ENCODE measurements at places on chromosomes 1 and 21.

DNA sequence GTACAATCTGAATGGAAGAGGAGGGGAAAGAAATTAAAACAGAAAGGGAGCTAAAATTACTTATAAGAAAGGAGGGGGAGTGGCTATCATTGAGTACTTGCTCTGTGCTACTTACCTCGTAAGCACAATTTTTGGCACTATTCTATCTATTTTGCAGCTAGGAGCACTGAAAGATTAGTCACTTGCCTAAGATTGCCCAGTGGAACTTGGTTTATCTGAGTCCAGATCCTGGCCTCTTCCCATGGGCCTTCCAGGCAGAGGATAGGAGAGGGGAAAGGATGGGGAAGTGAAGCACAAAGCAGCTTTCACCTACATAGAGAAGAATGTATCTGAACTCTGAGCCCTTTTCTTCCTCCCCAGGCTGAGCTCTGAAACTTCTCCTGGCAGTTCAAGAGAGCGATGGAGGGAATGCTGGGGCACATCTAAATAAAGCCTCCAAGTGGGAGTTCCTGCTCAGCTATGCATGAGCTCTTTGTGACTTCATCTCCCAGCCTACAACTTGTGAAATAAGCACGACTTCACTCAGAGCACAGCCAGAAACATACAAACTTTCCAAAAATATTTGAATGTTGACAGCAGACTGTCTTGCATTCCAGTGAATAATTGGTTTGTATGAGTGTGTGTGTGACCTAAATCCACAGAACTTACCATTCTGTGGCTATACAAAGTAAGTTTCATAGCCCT, 29.4 kb downstream of the HMGB4 start:
- DNase-seq = no peak

GRCh38 chr1:157115429-157115838, 15.8 kb upstream of the ETV3L start:
- DNase-seq = no peak

GRCh38 chr1:212214325-212214724, 70.9 kb upstream of the PPP2R5A start:
- DNase-seq = no peak

- no peak for DNase-seq
These were observed 19.8 kb downstream of the SELP start for GRCh38 chr1:169610108-169610507.

DNA sequence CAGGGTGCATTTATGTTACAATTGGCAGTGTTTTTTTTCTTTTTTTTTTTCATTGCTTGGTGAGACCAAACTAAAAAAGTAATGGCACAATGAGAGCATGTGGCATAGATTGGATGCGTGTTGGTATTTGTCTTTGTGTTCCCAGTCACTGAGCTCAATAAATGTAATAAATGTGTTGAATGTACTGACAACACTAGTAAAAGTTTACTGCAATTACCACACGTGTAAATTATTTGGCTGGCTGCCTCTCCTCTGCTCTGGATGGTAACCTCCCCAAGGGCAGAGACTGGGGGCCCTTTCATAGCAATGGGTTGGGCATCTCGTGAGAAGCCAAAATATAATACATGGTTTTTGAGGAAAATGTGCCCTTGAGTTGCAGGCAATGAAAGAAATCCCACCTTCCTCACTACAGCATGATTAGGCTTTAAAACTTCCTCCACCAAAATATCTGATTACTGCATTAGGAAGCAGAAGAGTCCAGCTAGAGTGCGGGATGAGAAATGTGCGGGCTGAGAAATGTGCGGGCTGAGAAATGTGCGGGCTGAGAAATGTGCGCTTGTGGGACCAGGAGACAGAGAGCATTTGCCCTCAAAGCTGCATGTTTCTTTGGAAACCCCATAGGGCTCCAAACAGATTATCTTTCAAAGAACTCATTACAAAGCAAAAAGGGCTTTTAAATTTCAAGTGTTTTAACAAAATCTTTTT, 58.5 kb downstream of the CDC7 start:
- DNase-seq = no peak

DNA sequence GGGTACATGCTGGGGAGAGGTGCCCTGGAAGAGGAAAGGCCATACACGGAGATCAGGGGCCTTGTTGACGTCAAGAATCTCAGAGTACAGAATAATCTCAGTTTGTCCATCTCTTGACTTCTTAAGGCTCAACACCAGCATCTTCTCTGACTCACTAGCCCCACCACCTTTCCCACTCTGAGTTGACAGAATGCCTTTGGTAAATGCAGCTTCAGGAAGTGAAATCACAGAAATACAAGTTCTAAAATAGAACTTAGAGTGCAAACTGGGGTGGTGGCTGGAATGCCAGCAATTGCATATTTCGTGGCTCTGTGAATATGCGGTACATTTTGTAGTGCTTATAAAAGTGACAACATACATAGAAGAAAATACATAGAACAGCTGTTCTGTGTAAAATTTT, 1.6 kb downstream of the COG2 start:
- no peak for DNase-seq
